Naive thymus-derived CD8-positive, alpha-beta T cell (primary cell): ENCODE measurements at places on chromosomes 13 and 19.

DNA sequence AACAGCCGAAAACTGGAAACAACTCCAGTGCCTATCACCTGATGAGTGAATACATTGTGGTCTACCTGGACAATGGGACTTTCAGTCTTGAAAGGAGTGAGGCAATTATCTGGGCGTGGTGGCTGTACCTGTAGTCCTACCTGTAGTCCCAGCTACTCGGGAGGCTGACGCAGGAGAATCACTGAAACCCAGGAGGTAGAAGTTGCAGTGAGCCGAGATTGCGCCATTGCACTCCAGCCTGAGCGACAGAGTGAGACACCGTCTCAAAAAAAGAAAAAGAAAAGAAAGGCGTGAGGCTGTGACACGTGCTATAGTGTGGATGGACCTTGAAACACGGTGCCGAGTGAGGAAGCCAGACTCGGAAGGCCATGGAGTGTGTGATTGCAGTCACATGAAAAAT lies 4.1 kb upstream of the NTN5 start:
- DNase-seq: no peak

DNA sequence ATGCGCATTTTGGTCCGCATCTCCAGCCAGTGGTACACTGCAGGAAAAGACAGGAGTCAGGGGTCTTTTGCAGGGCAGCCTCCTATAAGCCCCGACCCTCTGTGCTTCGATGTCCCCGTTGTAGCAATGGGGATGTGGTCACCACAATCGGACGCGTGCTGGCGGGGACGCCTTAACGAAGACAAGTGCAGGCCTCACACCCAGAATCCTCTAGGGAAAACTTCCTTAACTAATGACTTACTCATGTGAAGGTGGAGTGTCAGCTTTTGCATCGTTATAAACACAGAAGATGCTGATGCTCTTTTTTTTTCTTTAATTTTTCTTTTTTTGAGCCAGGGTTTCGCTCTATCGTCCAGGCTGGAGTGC lies 22.1 kb downstream of the VASP start:
- DNase-seq: no peak

DNA sequence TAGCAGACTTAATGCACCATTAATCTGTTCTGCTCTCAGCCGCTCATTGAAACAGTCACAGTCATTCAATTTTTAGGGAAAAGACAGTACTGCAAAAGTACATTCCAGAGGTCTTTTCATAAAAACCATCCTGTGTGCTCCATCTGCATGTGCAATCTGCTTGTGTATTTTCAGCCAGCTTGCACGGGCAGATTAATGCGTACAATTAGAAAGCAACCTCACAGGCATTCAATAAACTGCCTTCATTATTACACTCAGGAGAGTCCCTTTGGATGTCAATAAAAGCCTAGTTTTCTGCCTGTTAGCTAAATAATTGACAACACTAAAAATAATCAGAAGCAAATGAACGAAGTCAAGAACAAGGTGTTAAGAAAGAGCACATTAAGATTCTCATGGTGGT lies 41.9 kb downstream of the EPSTI1 start:
- no peak for DNase-seq

DNA sequence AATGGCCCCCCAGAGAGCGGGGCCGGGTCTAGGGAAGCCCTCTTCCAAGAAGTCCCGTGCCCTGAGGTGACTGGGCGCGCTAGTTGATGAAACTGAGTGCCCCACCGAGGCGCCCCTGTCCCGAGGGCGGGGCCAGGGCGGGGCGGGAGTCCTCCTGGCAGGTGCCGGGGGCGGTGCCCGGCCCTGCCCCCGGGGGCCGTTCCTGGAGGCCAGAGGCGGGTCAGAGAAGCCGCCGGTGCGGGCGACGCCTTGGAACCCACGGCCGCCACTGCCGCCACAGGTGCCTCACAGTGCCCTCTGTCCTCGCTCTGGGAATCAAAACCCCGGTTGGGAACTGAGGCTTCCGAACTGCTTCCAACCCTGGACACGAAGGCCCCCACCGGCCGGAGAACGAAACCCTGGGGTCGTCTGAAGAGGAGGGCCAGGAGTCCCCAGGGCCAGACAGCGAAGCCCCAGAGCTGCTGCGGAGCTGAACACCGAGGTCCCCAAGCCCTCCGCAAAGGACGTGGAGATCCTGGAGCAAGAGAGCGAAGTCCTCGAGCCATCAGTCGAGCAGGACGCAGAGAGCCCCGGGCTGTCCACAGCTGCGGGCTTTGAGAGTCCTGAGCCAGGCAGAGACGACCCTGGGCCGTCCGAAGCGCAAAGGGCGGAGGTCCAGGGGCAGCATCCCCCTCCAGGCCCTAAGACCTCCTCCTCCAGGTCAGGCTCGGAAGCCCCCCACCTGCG lies at the start of gene MISP3:
TSS of gene MISP3 (plus strand) at position 252 of the 726 bp plus-strand sequence. CDS start 524 bp downstream, outside the sequence.
- DNase-seq: no peak

- no peak for DNase-seq
Measured at GRCh38 chr13:93183302-93183701, 43.3 kb upstream of the GPC6 start.

DNA sequence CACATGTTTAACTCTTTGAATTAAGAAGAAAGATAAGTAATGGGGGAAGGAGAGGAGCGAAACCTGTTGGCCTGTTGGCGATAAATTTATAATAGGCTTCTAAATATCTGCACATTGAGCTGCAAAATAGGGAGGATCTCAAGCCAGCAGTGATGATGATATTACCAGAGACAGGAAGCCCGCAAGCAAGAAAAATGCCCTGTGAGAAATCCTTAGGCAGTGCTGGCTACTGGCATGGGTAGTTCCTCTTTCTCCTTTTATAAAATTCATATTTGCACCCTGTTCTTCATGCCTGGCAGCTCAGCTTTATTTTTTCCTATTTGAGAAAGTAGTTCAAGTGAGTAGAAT lies 858 bp upstream of the USP12 start:
- no peak for DNase-seq

DNA sequence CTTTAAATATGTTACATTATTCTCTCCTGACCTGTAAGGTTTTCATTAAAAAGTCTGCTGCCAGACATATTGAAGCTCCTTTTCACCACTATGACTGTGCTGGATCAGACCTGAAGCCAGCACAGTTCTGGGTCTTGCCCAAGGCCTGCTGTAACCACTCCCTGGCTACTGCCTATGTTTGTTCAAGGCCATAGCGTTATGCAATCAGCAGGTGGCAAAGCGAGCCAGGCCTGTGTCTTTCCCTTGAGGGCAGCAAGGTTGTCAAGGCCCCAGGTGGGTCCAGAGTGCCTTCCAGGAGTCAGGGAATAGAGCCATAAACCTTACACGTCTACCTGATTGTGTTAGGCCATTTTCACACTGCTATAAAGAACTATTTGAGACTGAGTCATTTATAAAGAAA lies 496.8 kb upstream of the PCDH9 start:
- DNase-seq: no peak
